Stimulated activated CD4-positive, alpha-beta T cell treated with anti-CD3 and anti-CD28 coated beads, TNF-alpha, amount 100 ng/mL, for 48 hours (primary cell): ENCODE measurements at places on chromosomes 7 and 10.
A peak's percentile ranks its signal among the peaks of the same experiment; 100 is the strongest.

GRCh38 chr10:8825611-8826010 is 771.1 kb downstream of the GATA3 start:
- DNase-seq: no peak

DNA sequence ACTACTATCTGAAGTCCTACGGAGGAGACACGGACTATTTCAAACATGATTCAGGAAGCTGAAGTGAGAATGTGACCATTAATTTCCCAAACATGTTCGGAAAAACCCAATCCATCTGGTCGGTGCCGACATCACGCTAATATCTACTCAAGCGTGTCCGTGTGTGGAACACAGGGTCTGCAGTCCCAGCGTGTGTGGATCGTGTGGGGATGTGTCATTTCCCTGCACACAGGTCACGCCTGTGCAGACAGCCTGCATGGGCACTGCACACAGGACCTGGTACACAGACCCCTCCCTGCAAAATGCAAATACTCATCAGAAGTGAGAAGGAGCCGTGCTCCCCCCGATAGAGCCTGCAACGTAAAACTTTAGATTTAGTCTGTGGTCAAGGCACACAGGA is 57.8 kb downstream of the CARD11 start:
- no peak for DNase-seq

- DNase-seq: no peak
Observed at GRCh38 chr10:17101910-17102266, 27.7 kb downstream of the CUBN start.

- peak; percentile 21 for DNase-seq
Observed at GRCh38 chr7:154744256-154744860, 258.6 kb downstream of the PAXIP1 start.

GRCh38 chr10:88497913-88498312 is 85.2 kb downstream of the RNLS start:
- no peak for DNase-seq

- DNase-seq: no peak
Observed at GRCh38 chr7:50806143-50806542, 23.4 kb upstream of the GRB10 start.

GRCh38 chr10:114379631-114380041 is 24.7 kb downstream of the AFAP1L2 start:
- no peak for DNase-seq

GRCh38 chr7:131745390-131746248 is 189.2 kb upstream of the PODXL start:
- DNase-seq: no peak
